T-helper 2 cell (primary cell): ENCODE measurements at places on chromosomes 4 and X.
A peak's percentile ranks its signal among the peaks of the same experiment; 100 is the strongest.

- DNase-seq, result no peak
Measured at GRCh38 chr4:3651267-3651845, 114.8 kb upstream of the ADRA2C start.

DNA sequence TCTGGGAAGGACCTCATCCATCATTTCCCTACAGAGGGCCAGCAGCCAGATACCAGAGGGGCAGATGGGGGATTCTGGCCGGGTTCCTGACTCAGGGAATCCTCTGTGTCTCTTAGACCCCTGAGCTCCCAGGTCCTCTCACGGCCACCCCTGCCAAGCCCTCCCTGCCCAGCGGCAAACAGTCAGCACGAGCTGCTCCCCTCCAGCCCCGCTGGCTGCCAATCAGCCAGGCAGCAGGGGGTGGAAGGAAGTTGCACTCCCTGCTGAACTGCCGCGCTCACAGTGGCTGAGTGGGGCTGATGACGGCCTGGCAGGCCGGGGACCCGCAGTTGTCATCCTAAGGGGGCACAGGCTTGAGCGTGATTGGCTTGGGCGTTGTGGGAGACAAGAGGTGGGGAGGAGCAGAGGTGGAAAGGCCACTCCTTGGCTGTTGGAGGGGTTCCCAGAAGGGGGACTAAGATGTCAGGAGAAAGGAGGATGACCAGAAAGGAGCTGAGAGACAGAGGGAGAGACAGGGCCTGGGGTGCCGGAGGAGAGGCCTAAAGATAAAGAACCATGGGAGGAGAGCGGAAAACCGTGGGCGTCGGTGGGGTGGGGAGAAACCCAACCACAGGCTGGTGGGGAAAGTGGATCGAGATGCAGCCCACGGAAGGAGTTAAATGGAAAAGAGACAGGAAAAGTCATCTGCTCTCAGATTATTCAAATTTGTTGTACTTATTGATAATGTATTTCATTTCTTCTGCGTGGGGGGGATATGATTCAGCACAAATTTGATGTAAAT lies 4.4 kb upstream of the CCDC149 start:
- DNase-seq, result no peak

GRCh38 chr4:171667906-171668305 lies 145.3 kb upstream of the GALNTL6 start:
- DNase-seq, result no peak

DNA sequence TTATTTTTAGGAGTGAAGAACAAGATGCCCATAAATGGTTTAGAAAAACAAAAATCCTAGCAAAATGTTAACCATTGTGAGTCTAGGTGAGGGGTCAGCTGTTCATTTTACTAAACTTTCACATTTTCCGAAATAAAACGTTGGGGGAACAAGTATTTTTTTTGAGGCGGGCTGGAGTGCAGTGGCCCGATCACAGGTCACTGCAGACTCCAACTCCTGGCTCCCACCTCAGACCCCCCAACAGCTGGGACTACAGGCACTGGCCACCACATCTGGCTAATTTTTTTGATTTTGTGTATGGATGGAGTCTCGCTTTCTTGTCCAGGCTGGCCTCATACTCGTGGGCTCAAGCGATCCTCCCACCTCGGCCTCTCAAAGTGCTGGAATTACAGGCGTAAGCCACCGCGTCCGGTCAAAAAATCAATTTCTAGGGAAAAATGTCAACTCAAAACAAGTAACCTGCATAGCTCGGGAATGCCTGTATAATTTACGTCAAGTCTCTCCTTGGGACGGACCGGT lies 742 bp upstream of the TAF1 start:
- no peak for DNase-seq

DNA sequence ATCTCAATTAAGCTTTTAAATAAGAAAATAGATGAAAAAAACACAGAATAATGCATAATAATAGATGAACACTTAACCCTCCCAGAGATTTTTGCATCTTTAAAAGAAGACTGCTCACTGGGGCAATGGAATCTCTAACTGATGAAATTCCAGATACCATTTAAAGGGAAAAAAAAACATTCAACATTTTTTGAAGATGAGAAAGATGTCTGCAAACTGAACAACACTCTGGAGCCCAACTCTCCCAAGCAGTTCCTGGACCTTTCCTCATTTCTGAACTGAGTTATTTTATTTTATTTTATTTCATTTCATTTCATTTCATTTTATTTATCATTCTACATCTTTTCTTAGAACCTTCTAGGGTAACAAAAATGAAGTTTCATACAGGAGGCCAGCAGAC lies 90.7 kb downstream of the CORIN start:
- no peak for DNase-seq

- no peak for DNase-seq
Measured at GRCh38 chr4:10701702-10702460, 17.3 kb upstream of the CLNK start.

DNA sequence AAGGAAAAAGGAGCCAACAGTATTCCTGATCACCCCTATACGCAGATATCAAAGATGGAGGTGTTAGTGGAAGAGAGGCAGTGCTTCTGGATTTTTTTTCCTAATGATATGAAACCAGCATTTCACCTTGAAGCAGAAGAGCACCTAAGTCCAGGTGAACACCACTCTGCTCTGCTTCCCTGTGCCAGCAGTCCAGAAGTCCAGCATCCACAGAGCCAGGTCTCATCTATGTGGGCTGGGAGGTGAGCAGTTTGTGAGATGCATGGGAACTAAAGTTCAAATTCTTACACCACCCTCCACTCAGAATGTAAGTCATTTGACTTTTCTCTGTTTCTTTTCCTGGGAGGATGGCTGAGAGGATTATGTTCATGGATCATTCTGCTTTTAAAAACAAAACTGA lies 202.6 kb downstream of the RELL1 start:
- no peak for DNase-seq

- no peak for DNase-seq
Measured at GRCh38 chr4:4446434-4446833, 59.5 kb downstream of the NSG1 start.

DNA sequence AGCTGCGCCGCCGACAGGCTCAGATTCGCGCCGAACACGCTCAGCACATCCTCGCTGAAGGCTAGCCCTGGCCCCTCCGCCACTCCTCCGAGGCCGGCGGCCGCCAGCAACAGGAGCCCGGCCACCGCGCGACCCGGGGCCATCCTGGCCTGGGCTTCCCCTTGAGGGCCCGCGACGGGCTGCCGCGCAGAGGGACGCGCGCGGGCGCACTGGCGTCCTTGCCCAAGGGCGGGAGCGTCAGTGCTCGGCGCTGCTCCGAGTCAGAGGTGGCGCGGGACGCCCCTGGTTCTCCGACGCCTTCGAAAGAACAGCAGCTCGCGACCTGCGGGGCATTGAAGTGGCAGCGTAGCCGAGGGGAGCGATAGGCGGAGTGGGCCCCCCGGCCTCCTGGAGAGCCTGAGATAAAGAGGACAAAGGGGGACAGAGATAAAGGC lies 745 bp downstream of the SLC39A8 start:
- peak; percentile 57 for DNase-seq

DNA sequence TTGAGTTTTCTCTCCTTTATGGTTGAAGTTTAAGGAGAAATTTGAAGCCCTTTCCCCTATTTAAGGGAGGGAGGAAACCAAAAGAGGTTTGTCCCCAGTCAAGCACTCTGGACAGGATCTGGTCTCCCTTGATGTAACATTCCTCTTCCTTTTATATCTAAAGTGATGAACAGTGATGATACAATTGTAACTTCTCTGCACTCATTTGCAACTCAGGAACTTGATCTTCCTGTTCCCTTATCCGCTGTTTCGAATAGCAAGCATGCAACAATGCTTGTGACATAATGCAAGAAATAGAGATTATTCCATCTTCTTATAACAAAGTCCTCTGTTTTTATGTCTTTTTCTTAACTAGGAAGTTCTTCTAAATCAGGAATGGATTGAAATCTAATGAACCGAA lies 18.3 kb downstream of the ALPK1 start:
- no peak for DNase-seq

DNA sequence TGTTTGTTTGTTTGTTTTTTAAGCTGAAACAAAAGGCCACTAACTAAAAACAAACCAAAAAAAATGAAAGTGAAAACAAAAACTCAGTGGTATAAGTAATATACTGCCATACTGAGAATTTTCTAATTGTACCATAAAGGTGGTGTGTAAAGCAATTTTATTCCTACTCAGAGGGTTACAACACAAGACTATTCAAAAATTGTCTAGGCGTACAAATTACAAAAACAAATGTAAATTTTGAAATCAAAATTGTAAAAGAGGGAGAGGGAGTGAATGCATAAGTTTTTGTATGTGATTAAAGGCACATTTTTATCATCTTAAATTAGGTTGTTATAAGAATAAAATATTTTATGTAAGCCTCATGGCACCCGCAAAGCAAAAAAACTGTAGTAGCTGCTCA lies 232.6 kb downstream of the STK32B start:
- DNase-seq, result no peak

DNA sequence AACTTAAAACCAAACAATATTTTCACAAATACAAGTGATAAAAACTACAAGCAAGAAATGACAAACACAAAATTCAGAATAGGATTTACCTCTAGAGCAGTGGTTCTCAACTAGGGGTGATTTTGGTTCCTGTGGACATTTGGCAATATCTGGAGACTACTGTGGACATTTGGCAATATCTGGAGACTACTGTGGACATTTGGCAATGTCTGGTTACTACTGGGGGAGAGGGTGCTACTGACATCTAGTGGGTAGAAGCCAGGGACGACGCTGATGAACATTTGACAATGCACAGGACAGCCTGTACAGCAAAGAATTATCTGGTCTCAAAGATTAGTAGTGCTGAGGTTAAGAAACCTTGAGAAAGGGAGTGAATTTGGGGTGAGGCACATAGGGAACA lies 169.8 kb downstream of the CLCN4 start:
- no peak for DNase-seq

- no peak for DNase-seq
Measured at GRCh38 chr4:84901173-84901572, 65.3 kb downstream of the WDFY3 start.

DNA sequence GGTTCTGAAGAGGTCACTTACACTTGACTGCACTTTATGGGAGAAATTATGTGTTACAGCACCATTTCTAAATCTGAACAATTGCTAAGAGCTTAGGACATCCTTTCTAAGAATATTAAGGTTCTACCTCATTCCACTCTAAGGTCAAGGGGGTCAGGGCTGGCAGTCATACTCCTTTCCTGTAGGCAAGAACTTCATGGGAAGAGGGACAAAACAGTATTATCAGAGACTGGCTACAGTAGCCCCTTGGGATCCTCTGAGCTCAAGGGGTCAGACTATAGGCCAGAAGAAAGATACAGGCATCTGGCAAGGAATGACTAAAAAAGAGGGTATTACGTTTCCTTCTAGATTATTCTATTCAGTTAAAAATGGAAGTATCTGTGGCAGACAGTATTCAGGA lies 115.1 kb downstream of the RASL11B start:
- no peak for DNase-seq

DNA sequence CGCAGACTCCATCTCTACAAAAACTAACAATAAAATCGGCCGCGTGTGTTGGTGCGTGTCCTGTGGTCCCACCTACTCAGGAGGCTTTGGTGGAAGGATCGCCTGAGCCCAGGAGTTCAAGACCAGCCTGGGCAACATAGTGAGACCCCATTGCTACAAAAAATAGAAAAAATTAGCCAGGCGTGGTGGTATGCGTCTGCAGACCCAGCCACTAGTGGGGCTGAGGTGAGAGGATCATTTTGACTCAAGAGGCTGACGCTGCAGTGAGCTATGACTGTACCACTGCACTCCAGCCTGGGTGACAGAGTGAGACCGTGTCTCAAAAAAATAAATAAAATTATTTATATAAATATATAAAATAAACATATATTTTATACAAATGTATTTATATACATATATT lies 22.3 kb downstream of the ASMTL start:
- no peak for DNase-seq

GRCh38 chrX:70039758-70040157 lies 10.0 kb downstream of the AWAT2 start:
- no peak for DNase-seq

DNA sequence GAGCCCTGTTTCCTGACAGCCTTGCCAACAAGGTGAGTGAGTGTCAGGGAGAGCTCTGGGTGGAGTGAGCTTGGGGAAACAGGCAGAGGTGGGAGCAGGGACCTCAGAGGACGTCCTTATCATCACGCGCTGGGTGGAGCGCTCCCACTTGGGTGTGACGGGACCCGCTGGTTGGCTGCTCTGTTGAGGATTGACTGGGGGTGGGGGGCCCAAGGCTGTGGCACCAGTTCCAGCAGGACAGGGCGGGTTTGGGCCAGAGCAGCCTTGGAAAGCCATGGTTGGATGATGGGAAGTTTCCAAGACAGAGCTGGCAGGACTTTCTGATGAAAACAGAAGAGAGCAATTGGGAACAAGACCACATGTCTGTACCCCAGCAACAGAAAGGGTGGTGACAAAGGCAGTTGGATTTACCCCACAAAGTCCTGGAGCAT lies 3.0 kb upstream of the PCGF3 start:
- no peak for DNase-seq

DNA sequence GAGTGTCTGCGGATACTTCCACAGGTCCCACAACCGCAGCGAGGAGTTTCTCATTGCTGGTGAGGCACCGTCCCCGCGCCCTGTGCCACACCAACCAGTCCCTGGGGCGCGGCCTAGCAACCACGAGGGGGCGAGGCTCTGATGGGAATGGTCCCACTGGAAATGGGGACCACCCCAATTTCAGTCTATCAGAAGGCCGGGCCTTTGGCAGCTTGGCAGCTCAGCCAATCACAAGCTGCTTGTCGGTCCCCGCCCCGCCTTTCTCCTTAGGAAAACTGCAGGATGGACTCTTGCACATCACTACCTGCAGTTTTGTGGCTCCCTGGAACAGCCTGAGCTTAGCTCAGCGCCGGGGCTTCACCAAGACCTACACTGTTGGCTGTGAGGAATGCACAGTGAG lies 3.0 kb downstream of the TIMP1 start:
- DNase-seq, result no peak

DNA sequence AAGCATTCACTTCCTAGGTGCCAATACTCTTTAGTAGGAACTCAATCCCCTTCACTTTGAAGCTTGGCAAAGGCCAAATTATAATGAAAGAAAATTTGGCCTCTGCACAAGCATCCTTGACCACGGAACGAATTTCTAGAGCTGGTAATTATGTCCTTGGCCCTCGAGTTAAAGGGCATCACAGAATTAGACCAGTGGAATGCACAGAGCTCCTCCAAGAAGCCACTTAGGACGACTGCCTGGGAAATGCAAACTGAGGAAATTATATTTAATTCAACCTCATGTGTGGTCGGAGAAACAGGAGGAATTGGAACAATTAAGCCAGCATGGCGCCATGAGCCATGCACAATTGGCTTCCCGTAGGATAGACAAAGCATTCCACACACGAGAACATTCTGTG lies 59.3 kb downstream of the NLGN4X start:
- no peak for DNase-seq

DNA sequence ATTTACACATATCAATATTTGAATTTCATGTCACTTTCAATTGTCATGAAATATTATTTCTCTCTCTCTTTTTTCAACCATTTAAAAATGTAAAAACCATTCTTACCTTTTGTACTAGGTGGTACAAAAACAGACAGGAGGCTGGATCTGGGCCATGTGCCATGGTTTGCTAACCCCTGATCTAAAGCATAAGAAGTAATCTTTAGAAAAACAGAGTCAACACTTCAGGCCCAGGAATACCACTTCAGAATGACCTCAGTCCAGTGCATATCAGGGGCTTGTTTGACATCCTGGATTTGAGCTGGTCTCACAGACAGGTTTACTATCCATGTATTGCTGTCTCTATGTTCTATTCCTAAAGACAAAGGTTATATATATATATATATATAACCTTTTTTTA lies 102.5 kb downstream of the DCHS2 start:
- DNase-seq, result no peak

- DNase-seq, result no peak
Measured at GRCh38 chr4:86274642-86275041, 85.2 kb downstream of the MAPK10 start.

GRCh38 chr4:128177498-128177897 lies 110.1 kb downstream of the PGRMC2 start:
- no peak for DNase-seq
